Cerebellum (tissue), 4 donors: ENCODE measurements at places on chromosomes 7 and 10. TPM values are rescaled to one million over a fixed set of nuclear protein-coding genes. Genes with fewer than 3 reads are reported as not detected.

Gene LRRN3
- total RNA-seq = 108 TPM

DNA sequence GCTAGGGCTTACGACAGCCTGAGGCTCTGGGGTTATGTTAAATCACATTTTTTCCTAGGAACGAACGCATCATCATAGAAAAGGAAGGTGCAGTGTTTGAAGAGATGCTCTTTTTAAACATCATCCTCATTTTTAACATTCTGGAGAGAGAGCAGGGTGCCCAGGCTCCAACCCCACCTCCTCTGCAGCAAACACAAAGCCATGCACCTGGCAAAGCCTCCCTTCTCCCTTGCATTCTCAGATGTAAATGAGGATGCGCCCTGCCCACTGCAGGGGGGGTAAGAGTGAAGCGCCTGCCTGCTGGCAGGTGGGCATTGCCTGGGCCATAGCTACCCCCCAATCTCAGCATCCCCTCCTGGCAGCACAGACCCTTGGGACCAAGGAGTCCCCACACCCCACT, 92.4 kb downstream of the PTPRN2 start:
- no peak for DNase-seq

GRCh38 chr10:100153239-100153825, 32.5 kb downstream of the ERLIN1 start:
- DNase-seq = no peak

- DNase-seq = peak; percentile 37
Observed at GRCh38 chr7:71746006-71746405, 614.1 kb downstream of the GALNT17 start.

- no peak for DNase-seq
Observed at GRCh38 chr10:72499701-72500100, 126.2 kb downstream of the MICU1 start.

GRCh38 chr7:80107278-80107677, 27.4 kb upstream of the GNAI1 start:
- no peak for DNase-seq

GRCh38 chr7:155825336-155825735, 13.1 kb upstream of the SHH start:
- no peak for DNase-seq

DNA sequence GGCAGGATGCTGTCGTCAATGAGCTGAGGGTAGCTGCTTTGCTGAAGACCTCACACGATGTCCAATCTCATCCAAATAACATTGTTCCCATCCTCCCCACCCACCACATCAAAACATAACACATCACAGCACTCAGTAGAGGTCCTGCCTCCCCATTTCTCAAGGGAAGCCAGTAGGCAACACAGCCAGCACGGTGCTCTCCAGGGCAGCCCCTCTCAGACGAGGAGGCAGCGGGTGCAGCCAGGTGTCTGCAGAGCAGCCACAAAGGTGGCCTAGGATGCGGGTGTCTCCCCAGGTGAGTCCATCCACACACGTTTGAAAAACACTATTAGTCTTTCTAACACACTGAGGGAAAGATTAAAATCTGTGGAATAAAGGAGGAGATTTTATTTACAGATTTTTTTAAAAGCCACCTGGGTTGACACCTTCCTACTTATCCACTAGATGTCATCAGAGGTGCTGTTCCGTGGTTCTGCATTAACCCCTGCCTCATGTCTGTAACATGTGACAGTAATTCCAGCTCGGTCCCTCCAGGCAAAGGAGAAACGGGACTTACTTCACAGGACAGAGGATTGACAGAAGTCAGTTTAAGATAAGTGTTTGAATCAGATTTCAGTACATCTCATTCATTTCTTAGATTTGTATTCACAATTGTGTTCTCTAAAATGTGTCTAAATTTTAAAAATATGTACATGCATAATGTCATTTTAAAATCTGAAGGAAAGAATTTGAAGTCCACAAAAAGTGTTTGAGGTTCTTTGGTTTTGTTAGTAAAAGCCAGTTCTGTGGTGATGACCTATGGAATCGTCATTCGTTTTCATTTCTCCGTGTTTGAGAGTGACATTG, 68.0 kb downstream of the LANCL2 start:
- DNase-seq = peak; percentile 58

- DNase-seq = no peak
Observed at GRCh38 chr7:18276380-18276779, 219.2 kb upstream of the HDAC9 start.

DNA sequence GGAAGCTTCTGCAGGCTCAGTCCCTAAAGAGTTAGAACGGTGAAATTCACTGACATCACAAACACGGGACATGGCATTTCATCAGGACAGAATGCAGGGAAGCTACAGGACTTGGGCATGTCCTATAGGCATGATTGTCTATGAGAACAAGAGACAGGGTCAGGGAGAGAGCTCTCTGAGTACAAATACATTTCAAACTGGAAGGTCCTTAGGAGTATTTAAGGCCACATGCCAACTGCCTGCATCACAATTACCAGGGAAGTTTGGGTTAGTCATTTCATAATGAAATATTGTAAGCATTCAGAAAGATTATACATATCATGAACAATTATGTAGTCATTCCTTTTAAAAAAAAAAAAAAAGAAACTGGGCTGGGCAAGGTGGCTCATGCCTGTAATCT, 71.3 kb downstream of the CREB3L2 start:
- no peak for DNase-seq

DNA sequence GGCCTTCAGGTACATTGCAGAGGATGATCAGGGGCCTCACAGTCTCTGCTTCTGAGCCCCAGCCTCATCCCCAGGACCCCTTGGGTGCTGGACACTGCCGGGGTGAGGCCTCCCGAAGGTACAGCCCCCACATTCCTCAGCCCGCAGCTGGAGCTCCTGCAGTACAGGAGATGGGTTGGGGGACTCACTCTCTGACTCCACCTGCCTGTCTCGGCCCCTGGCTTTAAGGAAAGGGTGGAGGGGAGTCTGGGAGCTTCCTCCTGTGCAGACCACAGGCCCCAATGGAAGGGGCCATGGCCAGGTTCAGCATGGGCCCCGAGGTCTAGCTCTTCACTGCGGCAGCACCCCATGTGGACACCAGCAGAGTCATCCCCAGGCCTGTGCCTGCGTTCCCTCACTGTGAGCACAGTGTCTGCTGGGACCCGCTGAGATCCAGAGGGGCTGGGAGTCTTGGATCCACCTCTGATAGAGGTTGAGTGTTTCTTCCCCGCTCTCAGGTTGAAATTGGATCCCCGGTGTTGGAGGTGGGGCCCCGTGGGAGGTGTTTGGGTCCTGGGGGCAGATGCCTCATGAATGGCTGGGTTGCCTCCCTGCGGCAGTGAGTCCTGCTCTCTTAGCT, 99.9 kb downstream of the PRKAG2 start:
- no peak for DNase-seq

Gene UCMA
- not detected for total RNA-seq

- DNase-seq = no peak
Observed at GRCh38 chr7:131501422-131501821, 55.0 kb downstream of the PODXL start.

DNA sequence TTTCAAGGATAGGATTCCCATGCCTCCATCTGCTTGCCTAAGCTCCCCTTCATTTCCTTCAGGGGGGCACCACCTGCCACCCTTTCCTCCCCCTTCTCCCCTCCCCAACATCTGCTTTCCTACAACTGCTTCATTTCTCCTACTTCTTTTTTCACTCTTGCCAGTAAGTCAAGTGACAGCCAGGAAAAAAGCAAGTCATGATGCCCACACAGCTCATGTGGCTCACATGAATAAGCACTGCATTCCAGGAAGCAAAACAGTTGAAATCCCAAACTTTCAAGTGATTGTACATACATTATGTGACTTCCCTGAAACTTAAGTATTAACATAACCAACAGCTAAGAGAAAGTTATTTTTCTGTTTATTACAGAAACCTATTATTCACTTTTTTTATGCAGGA, 78.6 kb downstream of the TNS3 start:
- DNase-seq = no peak

Gene C7orf33
- 0.64 TPM for total RNA-seq

GRCh38 chr7:107430057-107430456, 39.8 kb upstream of the GPR22 start:
- no peak for DNase-seq

Gene OR2A5
- total RNA-seq = not detected

GRCh38 chr10:33233221-33233620, 101.2 kb downstream of the NRP1 start:
- no peak for DNase-seq

Gene CHST12
- total RNA-seq = 5.4 TPM

DNA sequence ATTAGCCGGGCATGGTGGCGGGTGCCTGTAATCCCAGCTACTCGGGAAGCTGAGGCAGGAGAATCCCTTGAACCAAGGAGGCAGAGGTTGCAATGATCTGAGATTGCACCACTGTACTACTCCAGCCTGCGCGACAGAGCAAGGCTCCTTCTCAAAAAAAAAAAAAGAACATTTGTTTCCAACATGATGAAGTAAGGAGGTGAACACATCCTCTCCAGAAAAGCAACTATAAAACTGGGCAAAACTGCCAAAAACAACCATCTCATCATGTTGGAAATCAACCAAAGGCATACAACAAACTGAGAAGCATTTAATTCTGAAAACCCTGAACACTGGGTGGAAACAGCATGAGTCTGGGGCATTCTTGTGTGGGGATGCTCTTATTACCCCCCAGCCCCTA, 14.3 kb downstream of the PRTFDC1 start:
- no peak for DNase-seq

DNA sequence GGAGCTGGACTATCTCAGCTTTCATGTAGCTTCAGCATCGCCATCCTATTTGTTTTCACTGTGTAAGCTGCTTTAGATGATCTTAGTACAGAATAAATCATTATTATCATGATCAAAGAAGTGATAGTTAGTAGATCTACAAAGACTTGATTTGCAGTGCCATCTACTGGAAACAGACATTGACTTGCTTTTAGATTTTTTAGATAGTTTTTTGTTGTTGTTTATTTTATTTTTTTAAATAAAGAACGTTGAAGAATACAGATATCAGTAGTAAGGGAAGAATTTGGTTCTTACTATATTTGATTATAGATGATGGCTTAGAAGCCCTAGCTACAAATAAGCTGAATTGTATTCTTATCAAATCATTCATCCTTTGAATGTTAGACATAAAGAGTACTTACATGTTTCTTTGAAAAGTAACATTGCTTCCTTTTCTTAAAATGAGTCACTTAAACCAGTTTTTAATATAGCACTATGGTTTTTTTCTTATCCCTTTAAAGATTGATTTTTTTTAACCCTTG, 6.3 kb upstream of the SFMBT2 start:
- peak; percentile 46 for DNase-seq

GRCh38 chr10:103855424-103855823, at the start of gene SH3PXD2A:
Gene SH3PXD2A (minus strand): TSS chr10:103855576. CDS start chr10:103855266, 310 bp downstream.
- DNase-seq = peak; percentile 30

DNA sequence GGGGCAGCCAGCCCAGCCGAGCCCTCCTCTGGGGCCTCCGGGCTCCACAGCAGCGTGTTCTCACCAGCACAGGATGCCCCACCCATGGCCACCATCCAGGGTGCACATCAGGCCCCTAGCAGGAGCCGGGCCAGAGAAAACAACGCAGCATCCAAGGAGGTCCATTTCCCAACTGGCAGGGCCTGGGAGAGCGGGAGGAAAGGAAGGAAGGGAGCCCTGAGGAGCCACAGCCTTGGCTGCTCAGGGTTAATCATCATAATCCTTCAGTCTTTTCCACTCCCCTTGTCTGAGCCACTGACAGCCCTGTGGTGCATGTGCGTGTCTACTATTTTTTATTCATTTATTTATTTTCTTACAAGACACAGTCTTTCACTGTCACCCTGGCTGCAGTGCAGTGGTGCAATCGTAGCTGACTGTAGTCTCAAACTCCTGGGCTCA, 3.6 kb downstream of the PLAC9 start:
- DNase-seq = no peak

Gene METTL27
- total RNA-seq = 2.5 TPM

- DNase-seq = no peak
Observed at GRCh38 chr7:103577059-103577458, 131.1 kb upstream of the SLC26A5 start.

Gene DDC
- total RNA-seq = 1.2 TPM

Gene IFT22
- 26.6 TPM for total RNA-seq

GRCh38 chr7:116357781-116358670, 141.5 kb upstream of the CAV2 start:
- no peak for DNase-seq

DNA sequence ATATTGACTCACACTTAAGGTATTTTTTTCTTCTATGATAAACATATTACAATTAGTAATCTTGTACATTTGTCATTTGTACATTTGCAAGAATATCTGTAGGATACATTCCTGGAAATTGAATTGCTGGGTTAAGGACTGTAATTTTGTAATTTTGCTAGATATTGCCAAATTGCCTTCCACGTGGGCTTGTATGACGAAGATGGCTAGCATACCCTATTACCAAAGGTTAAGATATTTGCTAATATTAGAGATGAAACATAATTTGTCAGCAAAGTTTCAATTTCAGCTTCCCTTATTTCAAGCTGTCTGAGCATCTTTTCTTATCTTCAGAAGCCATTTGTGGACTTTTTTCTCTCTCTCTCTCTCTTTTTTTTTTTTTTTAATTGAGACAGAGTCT, 1.0 kb upstream of the LYZL2 start:
- no peak for DNase-seq

DNA sequence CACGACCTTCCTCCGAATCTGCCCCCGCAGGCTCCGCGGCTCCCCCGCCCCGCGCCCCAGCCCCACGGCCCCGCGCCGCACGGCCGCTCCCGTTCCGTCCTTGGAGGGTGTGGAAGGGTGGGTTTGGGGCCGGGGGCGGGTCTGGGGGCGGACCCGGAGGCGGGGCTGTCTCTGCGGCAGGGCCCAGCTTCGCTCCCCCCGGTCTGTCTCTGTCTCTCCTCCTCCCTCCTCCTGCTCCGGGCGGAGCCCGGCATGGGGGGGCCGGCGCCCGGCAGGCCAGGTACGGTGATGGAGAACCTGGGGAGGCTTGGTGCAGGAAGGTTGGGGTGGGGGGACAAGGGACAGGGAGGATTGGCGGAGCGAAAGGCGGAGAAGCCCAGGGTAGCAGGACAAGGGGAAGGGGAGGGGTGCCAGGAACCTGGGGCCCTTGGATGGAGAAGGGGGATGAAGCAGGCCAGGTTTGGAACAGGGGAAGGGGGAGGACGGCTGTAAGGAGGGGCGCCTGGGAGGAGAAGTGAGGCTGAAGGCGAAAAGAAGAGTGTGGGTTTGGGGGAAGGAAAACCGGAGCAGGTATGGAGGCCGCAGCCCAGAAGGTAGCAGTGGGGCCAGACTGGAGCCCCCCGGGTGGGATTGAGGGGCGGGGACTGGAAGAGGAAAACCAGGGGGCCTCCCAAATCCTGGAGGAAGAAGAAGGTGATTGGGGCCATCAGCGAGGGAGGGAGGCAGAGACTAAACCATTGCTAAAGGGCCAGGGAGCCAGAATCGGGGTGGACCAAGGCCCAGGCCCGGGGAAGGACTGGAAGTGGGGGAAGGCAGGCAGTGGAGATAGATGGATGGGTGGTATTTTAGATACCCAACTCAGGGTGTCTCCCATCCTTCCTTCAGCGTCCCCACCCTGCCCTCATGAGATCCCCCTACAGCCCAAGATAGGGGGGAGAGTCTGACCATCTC, at the start of gene NYAP1:
Gene NYAP1 (plus strand): TSS at position 206 of the 951 bp plus-strand sequence. CDS start 1,385 bp downstream, outside the sequence.
- peak; percentile 91 for DNase-seq

Gene AKR1C3
- total RNA-seq = 1.6 TPM
